Astrocyte (in vitro differentiated cells and primary cell): ENCODE measurements at places on chromosomes 6 and 20.

GRCh38 chr6:4004249-4004648 is 74.7 kb downstream of the FAM217A start:
- DNase-seq, result no peak

- peak; percentile 62 for DNase-seq
These were observed 579.0 kb upstream of the BTBD3 start for GRCh38 chr20:11338496-11339306.

GRCh38 chr20:57998276-57998675 is 230.2 kb downstream of the ANKRD60 start:
- no peak for DNase-seq

DNA sequence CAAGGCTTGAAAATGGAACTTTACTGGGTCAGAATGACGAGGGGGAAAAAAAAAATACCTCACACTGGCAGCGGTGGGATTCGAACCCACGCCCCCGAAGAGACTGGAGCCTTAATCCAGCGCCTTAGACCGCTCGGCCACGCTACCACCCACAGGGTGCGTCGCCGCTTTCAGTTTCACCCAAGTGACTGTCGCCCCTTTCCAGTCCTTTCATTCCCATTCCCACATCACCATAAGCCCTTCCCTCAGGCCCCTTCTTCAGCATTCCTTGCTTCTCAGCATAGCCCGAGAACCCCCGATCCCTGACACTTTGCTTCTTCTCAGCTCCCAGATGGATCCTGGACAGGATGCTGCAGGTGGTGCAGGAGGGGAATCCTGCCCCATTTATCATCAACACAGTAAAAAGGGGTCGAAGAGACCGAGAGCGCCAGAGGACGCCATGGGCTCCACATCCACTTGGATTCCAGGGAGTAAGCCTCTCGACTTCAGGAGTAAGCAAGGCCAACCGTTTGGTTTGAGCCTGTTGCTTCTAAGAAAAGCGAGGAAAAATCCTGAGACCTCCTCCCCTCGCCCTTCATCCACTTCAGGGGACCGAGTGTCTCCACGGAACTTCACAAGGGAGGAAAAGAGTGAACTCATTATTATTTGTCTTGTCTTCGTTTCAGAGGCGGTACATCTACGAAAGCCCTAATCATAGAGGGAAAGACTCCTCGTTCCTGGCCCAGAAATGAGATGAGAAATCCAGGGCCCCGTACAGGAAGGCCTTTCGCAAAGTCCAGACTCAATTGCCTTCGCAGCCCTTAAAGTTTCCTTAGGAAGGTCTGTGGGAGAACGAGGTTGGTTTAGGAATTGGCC is 20.0 kb upstream of the TRIM27 start:
- peak; percentile 47 for DNase-seq

DNA sequence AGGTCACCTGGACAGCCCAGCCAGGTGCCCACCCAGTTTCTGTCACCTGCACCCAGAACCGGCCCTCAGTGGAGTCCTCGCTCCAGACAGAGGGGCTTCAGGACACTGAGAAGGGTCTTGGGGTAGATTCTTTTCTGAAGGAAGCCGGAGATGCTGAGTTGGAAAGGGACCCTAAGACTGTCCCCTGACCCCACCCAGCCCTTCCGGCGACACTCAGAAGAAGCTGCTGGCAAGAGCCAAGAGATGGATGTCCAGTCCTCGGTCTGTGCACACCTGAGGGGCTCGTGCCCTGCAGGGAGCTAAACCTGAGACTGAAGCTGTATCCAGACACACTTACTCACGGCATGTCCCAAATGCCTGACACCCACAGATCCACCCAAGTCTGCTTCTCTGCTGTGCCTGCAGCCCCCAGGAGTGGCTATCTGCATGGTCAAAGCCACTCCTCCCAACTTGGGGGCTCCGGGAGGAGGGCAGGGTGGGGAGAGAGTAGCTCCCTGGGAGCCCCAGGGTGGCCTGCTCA is 20.2 kb downstream of the NTSR1 start:
- no peak for DNase-seq

GRCh38 chr6:33071569-33071968 is 1.9 kb downstream of the HLA-DPA1 start:
- DNase-seq, result no peak

- DNase-seq, result peak; percentile 64
These were observed 5.0 kb downstream of the DST start for GRCh38 chr6:56637640-56638039.

DNA sequence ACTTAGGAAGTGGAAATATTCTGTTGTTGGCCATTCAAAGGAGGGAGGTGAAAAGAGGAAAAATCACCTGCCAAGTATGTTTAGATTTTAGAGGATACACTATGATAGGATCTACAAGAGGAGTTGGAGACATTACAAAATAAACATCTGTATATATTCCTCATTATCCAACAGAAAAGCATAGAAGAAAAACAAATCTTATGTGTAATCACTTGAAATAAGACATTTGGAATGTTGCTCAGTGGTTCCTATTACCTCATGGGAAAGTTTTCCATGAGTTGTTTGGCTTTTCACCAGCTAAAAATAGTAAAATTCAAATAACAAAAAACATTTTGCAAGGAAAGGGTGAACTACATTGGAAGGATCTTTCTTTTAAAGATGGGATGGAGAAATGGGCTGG is 76.7 kb upstream of the CARMIL1 start:
- peak; percentile 82 for DNase-seq

DNA sequence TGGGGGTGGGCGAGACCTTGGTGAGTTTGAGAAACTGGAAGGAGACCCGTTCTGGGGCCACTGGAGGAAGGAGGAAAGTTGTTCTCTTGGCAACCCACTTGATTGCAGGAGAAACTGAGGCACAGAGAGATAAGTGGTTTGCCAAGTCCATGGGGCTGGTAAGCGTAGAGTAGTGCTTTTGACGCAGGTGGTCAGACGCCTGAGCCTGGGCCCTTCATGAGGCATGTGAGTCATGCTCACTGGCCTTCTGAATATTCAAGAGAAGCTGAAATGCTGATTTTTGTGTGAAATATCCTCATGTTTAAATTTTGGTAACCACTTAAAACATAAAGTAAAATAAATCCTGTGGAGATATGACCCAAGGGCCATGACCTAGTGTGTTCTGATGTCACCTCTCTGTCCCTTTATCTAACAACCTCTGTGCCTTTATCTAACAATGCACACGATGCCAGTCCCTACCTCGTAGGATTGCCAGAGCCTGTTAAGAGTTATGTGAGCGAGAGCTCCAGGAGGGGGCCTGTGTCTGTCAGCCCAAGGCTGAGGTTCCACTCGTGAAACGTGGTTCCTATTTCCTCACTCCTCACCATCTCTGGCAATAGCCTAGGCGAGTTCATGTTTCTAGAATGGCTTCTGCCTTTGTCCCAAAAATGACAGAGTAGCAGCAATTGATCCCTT is 32.8 kb upstream of the PMEPA1 start:
- DNase-seq, result no peak

- DNase-seq, result no peak
These were observed 182.6 kb downstream of the CDKAL1 start for GRCh38 chr6:20716865-20717264.

DNA sequence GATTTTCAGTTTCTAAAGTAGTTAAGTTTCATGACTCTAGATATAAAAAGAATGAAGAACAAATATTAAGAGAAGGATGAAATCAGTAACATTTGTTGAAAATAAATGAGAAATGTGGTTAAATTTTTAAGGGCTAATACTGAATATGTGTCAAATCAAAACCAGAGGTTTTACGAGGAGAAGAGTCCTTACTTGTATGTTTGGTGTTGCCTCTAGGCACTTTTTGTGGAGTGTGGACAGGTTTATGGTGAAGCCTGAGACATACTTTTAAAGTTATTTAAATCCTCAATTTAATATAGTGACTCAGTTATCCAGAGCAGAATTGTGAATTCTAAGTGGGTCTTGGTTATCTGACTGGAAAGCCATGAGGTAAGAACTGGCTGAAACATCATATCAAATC is 68.7 kb downstream of the COL19A1 start:
- DNase-seq, result no peak

DNA sequence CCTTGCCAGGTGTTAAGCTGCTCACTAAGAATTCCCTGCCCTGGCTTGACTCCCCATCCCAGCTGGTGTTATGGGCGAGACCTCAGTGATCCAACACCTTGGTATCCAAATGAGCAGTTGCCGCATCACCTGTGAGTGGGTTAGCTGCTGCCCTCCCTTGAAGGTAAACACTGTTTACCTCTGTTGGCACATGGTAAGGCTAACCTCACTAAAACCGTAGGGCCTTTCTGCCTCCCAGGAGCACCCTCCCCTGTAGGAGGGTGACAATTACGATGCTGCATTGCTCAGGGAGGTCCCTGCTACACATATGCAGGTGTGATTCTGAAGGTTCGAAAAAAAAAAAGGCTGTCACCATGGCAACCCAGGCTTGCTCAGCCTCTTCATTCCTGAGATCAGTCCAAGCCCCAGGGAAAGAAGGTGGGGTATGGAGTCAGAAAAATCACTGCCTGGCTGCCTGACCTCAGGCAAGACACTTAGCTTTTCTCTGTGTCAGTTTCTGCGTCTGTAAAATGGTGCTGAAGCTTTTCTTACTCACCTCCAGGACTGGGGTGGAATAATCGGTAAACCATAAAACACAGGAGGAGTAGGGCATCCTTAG is 19.5 kb downstream of the PNPLA1 start:
- no peak for DNase-seq

DNA sequence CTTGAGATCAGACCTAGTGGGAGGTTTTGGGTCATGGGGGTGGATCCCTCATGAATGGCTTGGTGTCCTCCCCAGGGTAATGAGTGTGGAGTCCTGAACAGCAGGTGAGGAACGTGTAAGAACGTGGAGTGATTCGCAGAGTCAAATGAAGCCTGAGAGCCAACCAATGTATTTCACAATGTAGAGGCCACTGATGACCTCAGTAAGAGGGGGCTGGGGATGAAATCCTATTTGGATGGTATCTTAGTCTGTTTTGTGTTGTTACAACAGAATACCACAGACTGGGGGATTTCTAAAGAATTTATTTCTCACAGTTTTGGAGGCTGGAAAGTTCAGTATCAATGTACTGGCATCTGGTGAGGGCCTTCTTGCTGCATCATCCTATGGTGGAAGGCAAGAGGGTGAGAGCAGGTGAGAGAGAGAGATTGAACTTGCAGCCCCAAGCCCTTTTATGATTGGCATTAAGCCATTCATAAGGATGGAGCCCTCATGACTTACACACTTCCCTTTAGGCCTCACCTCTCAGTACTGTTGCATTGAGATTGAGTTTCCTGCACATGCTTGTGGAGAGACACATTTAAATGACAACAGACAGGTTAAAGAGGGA is 47.3 kb upstream of the HIVEP1 start:
- DNase-seq, result no peak

- peak; percentile 8 for DNase-seq
These were observed 600.7 kb downstream of the HDGFL1 start for GRCh38 chr6:23170049-23170448.

- no peak for DNase-seq
These were observed 14.7 kb upstream of the PTGIS start for GRCh38 chr20:49582413-49583334.

- no peak for DNase-seq
These were observed 206.4 kb upstream of the CITED2 start for GRCh38 chr6:139580592-139581484.

DNA sequence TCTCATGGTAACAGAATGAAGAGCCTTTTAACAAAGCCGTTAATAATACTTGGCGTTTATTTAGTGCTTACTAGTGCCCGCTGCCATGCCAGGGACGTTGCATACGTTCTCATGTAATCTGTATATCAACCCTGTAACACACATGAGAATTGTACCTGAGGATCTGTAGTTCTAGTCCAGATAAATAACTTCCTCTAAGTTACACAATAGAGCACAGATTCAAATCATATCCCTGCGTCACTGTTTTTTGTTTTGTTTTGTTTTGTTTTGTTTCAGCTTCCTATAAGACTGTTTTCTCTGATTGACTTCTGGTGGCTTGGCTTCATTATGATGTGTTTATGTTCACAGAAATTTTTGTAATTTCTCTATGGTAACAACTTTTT is 553 bp downstream of the ZSCAN16 start:
- DNase-seq, result no peak

GRCh38 chr20:18404172-18404571 is 62.7 kb downstream of the DZANK1 start:
- DNase-seq, result peak; percentile 12

- peak; percentile 42 for DNase-seq
These were observed 2.1 kb downstream of the EZR start for GRCh38 chr6:158816803-158817727.

GRCh38 chr6:109701221-109701620 is 10.1 kb downstream of the FIG4 start:
- DNase-seq, result no peak

DNA sequence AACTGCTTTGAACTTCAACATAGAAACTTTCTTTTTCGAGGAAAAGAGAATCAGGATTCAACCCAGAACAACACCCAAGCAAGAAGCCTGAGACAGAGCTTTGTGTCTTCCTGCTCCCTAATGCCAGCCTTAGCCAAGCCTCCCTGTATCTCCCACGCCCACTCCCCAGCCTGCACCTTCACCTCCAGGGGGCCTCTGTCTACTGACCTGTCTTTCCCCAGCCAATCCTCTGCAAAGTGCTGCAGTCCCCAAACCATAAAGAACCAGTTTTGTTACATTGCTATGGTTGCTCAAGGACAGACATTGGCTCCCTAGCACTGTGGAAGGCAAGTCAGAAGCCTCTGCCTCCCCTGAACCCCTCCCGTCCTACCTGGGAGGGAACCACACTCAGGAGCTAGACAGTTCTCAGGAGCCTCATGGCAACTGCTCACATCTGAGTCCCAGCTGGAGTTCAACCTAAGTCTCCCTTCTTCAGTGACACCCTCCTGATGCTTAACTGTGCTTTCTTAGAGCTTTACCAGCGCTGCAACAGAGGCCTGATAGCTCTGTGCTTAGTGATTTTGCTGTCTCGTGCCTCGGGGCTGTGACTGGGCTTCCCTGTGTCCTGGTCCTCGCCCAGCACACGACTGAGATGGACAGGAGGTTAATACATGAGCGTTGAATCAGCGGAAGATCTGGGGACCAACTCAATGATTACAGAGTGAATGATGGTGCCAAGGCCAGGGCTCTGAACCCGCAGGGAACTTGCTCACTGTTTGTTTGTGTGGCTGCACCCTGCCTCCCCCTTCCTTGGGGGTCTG is 101.5 kb upstream of the DUSP22 start:
- no peak for DNase-seq

DNA sequence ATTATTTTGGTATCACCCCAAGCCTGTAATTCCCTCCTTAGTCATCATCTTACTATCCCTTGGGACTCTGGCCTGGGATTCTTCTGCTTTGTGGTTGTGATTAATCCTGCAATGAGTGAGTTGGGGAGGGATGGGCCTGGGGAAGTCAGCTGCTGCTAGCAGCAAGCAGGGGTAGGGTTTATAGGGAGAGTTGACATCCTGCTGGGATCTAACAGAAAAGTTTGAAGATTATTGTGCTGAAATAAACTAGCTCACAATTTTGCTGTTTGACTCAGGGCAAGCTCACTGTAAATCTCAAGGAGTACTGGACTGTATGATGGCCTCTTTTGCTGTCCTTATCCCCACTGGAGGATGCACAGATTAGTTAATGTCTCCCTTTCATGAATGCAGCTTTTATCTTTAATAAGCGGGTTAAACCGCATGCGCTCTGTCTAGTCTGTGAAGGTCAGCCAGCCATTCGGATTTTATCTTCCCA is 83.4 kb downstream of the JARID2 start:
- DNase-seq, result peak; percentile 95
